ENCODE measurements at places on chromosomes 4 and X. TPM values are rescaled to one million over a fixed set of nuclear protein-coding genes. Genes with fewer than 3 reads are reported as not detected.

DNA sequence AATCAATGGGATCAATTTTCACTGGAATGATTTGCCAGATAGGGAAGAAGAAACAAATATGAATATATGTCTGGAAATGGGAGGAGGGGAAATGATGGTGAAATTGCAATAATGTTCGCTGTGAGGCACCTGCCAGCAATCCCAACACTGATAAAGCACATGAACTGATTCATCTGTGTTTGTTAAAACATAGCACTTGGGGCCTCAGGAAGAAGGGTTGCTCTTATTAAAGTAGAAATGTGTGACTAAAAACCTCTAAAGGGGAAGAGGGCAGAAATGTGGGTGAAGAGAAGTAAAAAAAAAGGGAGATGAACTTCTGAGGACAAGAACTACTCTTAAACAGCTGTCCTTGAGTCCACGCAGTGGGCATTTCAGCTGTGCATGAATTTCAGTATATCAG, 101.4 kb downstream of the C4orf51 start:
- peaks cover 19% of the 10 kb centered on the region for H3K36me3 ChIP-seq
- H3K27me3 ChIP-seq, result no peaks in the 10 kb centered on the region
- no peak for DNase-seq
- no peak overlapping the region for H3K27ac ChIP-seq
- H3K4me1 ChIP-seq, result no peaks in the 10 kb centered on the region
- no peak overlapping the region for H3K4me3 ChIP-seq

- no peaks in the 10 kb centered on the region for H3K4me1 ChIP-seq
- H3K4me3 ChIP-seq, result no peak overlapping the region
- H3K36me3 ChIP-seq, result no peaks in the 10 kb centered on the region
- H3K27ac ChIP-seq, result no peak overlapping the region
- no peaks in the 10 kb centered on the region for H3K27me3 ChIP-seq
- peak; percentile 14 for DNase-seq
Observed at GRCh38 chr4:20882500-20882899, 182.2 kb downstream of the PACRGL start.

- H3K27ac ChIP-seq, result peak overlapping the region; percentile 94
- no peaks in the 10 kb centered on the region for H3K27me3 ChIP-seq
- peaks cover 10% of the 10 kb centered on the region for H3K4me1 ChIP-seq
- peaks cover 36% of the 10 kb centered on the region for H3K36me3 ChIP-seq
- DNase-seq, result no peak
Observed at GRCh38 chr4:118281611-118282442, 71.0 kb downstream of the PRSS12 start.

GRCh38 chrX:138930583-138930945, 219.0 kb upstream of the FGF13 start:
- no peaks in the 10 kb centered on the region for H3K36me3 ChIP-seq
- no peaks in the 10 kb centered on the region for H3K27me3 ChIP-seq
- no peak for DNase-seq
- H3K4me1 ChIP-seq, result no peaks in the 10 kb centered on the region

GRCh38 chrX:121308276-121308805, 260.9 kb downstream of the GLUD2 start:
- H3K4me1 ChIP-seq, result no peaks in the 10 kb centered on the region
- peak overlapping the region; percentile 39 for H3K4me3 ChIP-seq
- H3K27me3 ChIP-seq, result no peaks in the 10 kb centered on the region
- H3K27ac ChIP-seq, result no peak overlapping the region

DNA sequence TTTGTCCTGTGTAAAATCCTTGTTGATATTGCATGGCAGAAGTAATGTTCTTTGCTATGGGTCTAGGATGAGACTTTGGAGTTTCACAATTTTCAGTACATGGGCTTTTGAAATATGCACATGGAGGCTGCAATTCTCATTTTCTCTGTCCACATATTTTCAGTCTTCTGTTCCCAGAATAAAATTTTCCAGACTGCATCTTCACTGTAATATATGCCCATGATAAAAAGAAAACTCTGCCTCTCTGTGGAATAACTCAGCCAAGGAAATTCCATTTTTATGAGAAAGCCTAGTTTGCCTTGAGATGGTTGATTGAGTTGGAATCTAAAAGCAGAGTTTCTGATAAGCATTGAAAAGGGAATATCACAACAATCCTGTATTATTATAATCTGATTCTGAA, 601.4 kb upstream of the AADAT start:
- no peaks in the 10 kb centered on the region for H3K27me3 ChIP-seq
- no peaks in the 10 kb centered on the region for H3K36me3 ChIP-seq
- H3K4me3 ChIP-seq, result no peak overlapping the region

DNA sequence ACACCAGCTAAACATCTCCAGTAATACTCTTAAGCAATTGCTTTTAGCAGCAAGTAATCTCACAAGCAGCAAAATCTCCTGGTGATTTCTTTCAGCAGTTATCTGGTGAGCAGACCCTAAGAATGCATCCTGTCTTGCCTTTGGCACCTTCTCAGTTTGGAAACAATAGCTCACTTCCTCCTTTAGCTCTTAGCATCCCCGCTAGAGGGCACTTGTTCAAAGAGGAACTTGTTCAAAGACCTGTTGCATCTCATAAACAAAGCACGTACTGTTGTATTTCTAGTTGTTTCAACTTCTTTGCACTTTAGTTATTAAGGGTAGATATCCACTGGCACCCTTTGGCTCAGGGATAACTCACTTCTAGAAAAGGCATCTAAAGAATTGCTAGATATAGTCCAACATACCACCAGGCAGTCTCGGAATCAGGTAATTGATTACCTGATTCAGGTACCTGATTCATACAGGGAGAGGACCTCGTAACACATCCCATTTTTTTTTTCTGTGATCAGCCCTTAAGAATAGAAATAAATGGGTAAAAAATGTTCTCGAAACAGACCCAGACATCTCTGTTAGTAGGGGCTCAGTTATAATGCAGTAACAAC, 81.9 kb upstream of the QRFPR start:
- peak; percentile 10 for DNase-seq
- H3K4me1 ChIP-seq, result no peaks in the 10 kb centered on the region
- H3K27me3 ChIP-seq, result peaks cover 14% of the 10 kb centered on the region
- H3K27ac ChIP-seq, result no peak overlapping the region
- H3K4me3 ChIP-seq, result no peak overlapping the region

DNA sequence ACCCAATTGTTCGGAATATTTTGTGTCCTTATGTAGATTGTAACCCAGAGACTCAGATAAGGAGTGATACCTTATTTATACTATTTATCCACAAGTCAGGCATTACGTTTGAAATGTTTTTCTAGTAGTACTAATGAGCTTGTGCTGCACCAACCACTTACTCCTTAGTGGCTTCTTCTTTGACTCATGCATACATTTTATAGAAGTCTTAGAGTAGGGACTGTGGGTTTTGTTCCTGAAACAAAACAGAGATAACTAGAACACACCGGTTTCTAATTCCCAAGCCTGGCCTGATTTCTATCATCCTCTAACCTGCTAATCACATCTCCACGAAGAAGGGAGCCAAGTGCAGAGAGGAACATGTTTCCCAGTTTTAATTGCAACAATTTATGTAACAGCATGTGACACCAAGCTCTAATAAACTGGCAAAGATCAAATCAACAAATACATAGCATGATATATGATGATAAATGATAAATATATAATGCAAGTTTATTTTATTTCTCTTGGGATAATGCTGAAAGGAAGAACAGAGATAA, 32.3 kb downstream of the MGARP start:
- no peaks in the 10 kb centered on the region for H3K27me3 ChIP-seq
- H3K36me3 ChIP-seq, result no peaks in the 10 kb centered on the region
- H3K4me3 ChIP-seq, result no peak overlapping the region
- H3K27ac ChIP-seq, result peak overlapping the region; percentile 10
- H3K4me1 ChIP-seq, result peaks cover 7% of the 10 kb centered on the region
- no peak for DNase-seq

Gene EGFL6
- 0.25 TPM for polyA plus RNA-seq

DNA sequence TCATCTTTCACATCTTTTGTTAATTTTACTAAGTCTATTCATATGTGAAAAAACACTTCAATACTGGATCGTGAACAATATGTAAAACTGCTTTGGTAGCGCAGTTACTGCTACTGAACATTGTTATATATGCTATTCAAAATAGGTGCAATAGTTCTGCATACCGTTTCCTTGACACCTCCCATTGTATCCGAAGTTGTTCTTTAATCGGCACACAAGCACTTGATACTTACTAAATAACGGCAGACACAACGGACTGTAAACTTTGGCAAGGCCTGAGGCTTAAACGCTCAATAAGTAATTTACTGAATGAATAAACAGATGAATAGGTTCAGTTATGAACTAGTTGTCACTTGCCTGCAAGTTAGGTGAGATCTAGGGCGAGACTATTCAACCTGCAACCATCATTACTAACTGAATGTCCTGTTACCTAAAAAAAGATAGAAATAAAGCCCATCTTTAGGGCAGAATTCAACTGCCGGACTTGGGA, 620 bp downstream of the ANAPC10 start:
- peak overlapping the region; percentile 94 for H3K27ac ChIP-seq
- H3K36me3 ChIP-seq, result peaks cover 50% of the 10 kb centered on the region
- H3K27me3 ChIP-seq, result no peaks in the 10 kb centered on the region
- DNase-seq, result no peak
- no peaks in the 10 kb centered on the region for H3K4me1 ChIP-seq

DNA sequence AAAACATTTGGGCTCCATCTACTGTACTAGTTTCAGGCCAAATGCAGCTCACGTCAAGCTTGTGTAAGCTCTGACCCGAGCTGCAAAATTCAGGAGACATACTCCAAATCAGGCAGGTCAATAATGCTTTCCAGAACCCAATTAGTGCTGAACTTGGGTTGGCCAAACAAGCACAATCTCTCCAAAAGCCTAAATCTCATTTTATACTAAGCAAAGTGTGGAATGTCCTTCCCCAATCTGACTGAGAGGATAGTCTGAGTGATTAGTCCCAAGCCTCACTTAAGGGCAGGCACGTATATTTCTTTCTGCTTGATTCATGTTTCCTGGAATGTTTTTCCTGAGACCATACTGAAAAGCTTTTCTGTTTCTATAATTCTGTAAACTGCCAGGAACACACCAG, 79.9 kb downstream of the NKX6-1 start:
- no peak overlapping the region for H3K27ac ChIP-seq
- no peak overlapping the region for H3K4me3 ChIP-seq
- H3K36me3 ChIP-seq, result no peaks in the 10 kb centered on the region
- DNase-seq, result no peak
- no peaks in the 10 kb centered on the region for H3K27me3 ChIP-seq
- H3K4me1 ChIP-seq, result no peaks in the 10 kb centered on the region

- no peaks in the 10 kb centered on the region for H3K27me3 ChIP-seq
- DNase-seq, result peak; percentile 28
- H3K4me3 ChIP-seq, result peak overlapping the region; percentile 88
- H3K4me1 ChIP-seq, result peaks cover 11% of the 10 kb centered on the region
- H3K27ac ChIP-seq, result peak overlapping the region; percentile 99
Observed at GRCh38 chr4:87005690-87006425, 71.0 kb downstream of the AFF1 start.

Gene CXCL11
- polyA plus RNA-seq, result not detected

Gene RNF150
- polyA plus RNA-seq, result 5.8 TPM

DNA sequence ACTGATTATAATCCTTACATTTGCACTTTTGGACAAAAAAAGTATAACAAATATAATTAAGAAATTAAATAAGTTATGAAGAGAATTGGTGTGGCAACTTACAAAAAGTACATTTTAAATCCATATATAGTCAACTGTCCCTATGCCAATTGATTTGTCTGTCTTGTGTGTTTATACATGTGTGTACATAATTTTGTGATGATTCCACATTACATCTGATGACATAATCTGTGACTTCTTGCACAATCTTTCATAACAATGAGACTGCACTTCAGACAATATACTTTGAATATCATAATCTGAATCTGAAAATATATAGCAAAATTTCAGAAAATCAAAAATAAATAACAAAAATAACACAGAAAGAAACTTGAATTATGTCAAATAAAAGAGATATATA, 953.4 kb downstream of the FAT4 start:
- no peaks in the 10 kb centered on the region for H3K27me3 ChIP-seq
- H3K27ac ChIP-seq, result no peak overlapping the region
- H3K4me3 ChIP-seq, result no peak overlapping the region
- H3K36me3 ChIP-seq, result no peaks in the 10 kb centered on the region
- H3K4me1 ChIP-seq, result no peaks in the 10 kb centered on the region

DNA sequence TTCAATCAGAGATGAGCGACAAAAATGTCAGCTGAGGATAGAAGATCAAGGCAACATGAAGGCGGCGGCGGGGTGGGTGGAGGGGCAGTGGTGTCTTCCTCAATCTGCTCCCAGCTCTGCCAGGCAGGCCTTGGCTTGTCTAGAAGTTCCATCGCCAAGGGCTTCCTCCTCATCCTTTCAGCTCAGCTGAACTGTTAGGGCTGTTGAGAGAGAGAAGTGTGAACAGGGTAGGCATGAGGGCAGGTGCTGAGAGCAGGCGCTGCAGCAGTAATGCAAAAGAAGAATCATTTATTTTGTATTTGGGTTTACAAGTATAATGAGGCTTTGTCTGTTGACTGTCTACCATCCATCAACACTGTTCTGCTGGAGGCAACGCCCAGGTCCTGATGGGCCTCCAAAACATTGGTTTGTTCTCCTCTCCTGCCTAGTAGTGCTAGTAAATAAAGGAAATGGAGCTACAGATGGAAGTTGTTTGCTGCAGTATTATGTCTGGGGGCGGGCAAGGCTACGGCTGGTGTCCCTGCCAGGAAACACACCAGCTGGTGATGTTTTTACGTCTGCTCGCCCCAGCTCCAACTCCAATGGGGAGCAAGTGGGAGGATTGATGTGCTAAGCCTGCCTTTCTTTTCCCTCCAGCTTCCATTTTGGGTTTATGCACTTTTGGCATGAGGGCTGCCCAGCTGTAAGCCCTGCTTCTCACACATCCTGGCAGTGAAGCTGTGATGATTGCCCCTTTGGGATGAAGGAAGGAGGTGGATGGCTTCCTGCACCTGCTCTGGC, 139.4 kb upstream of the BOD1L1 start:
- no peaks in the 10 kb centered on the region for H3K4me1 ChIP-seq
- no peak for DNase-seq
- H3K36me3 ChIP-seq, result no peaks in the 10 kb centered on the region
- no peak overlapping the region for H3K27ac ChIP-seq
- no peak overlapping the region for H3K4me3 ChIP-seq
- H3K27me3 ChIP-seq, result no peaks in the 10 kb centered on the region

Gene SCD5
- 28.0 TPM for polyA plus RNA-seq

DNA sequence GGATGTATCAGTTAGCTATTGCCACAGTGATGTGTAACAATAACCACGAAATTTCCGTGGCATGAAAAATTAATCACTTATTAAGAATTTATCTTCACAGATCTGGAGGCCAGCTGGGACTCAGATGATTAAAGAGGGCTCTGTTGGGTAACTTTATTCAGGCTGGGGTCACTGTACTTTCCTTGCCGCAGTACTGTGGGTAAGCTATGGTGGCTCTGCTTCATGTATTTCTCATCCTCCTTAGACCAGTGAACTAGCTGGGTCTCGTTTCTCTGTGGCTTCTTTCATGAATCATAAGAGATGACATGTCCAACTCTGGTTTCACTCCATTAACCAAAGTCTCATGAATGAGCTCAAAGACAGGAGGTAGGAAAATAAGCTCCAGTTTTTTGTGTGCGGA, 13.5 kb downstream of the TEX13B start:
- H3K27me3 ChIP-seq, result no peaks in the 10 kb centered on the region
- H3K27ac ChIP-seq, result no peak overlapping the region
- no peaks in the 10 kb centered on the region for H3K4me1 ChIP-seq

DNA sequence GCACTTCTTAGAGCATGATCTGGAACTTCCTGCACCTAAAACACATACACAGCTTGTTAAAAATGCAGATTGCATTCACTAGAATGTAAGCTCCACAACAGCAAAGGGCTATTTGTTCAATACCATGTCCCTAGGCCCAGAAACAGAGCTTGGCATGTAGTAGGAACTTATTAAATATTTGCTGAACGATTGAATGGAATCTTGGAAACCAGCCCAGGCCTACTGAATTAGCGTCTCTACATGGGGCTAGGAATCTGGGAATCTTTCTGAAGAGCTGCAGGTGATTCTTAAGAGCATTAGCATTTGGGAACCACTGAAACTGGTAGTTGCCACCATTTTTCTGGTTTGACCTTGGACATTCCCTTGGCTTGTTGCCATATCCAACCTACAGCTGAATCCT, 234.1 kb downstream of the STIM2 start:
- H3K27me3 ChIP-seq, result peaks cover 12% of the 10 kb centered on the region
- H3K27ac ChIP-seq, result no peak overlapping the region
- no peaks in the 10 kb centered on the region for H3K4me1 ChIP-seq
